ENCODE measurements at places on chromosomes 12 and 14. TPM values are rescaled to one million over a fixed set of nuclear protein-coding genes. Genes with fewer than 3 reads are reported as not detected.

The MIP gene
- total RNA-seq, result not detected

The CATSPERB gene
- total RNA-seq, result 0.46 TPM

The KRT75 gene
- total RNA-seq, result not detected

GRCh38 chr12:48572326-48572725 is 2.5 kb upstream of the LALBA start:
- DNase-seq, result no peak
- peaks cover 1% of the 10 kb centered on the region for H3K4me1 ChIP-seq
- H3K27me3 ChIP-seq, result peaks cover 11% of the 10 kb centered on the region
- H3K36me3 ChIP-seq, result no peaks in the 10 kb centered on the region
- no peak overlapping the region for H3K4me3 ChIP-seq

- H3K36me3 ChIP-seq, result no peaks in the 10 kb centered on the region
- H3K4me3 ChIP-seq, result no peak overlapping the region
- H3K27me3 ChIP-seq, result no peaks in the 10 kb centered on the region
These were observed 47.8 kb upstream of the MYF6 start for GRCh38 chr12:80659512-80660063.

DNA sequence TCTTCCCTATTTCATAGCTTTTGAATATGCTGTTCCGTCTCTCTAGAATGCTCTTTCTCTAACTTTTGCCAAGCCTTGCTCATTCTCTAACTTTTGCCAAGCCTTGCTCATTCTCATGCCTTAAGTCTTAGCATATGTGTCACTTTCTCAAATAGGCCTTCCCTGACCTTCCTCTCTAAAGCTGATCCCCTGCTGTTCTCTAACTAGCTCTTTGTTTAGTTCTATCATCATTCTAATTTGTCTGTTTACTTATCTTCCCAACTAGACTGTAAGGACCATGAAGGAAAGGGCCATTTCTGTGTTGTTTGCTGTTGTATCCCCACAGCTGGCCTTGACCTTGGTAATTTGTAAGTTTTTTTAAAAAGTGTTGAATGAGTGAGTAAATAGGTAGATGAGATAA is 71.1 kb downstream of the ZNF641 start:
- peaks cover 9% of the 10 kb centered on the region for H3K27me3 ChIP-seq
- no peak overlapping the region for H3K27ac ChIP-seq
- no peak for DNase-seq
- H3K36me3 ChIP-seq, result no peaks in the 10 kb centered on the region
- H3K4me1 ChIP-seq, result no peaks in the 10 kb centered on the region
- no peak overlapping the region for H3K4me3 ChIP-seq

GRCh38 chr12:2332236-2332635 is 279.4 kb downstream of the CACNA1C start:
- H3K4me1 ChIP-seq, result peaks cover 6% of the 10 kb centered on the region
- peaks cover 17% of the 10 kb centered on the region for H3K27me3 ChIP-seq
- DNase-seq, result no peak
- no peak overlapping the region for H3K27ac ChIP-seq

GRCh38 chr12:13241833-13242488 is 45.4 kb downstream of the EMP1 start:
- H3K4me1 ChIP-seq, result no peaks in the 10 kb centered on the region

DNA sequence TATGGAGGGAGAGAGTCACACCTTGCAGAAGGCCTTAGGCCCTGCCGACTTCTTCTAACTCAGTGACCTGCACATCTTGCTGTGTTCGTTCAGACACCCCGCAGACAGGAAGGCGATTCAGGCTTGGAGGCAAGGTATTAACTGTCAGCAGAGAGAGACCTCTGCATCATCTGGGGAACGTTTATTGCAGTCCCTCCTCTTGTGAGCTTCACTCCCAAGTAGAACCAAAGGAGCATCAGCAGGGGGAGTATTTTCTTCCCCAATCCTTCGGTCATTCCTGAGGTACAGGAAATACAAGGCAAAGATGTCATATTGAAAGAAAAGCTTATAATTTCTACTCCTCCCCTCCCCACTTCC is 217.9 kb downstream of the CRADD start:
- peaks cover 1% of the 10 kb centered on the region for H3K27me3 ChIP-seq
- peaks cover 35% of the 10 kb centered on the region for H3K4me1 ChIP-seq
- DNase-seq, result no peak
- H3K4me3 ChIP-seq, result no peak overlapping the region

DNA sequence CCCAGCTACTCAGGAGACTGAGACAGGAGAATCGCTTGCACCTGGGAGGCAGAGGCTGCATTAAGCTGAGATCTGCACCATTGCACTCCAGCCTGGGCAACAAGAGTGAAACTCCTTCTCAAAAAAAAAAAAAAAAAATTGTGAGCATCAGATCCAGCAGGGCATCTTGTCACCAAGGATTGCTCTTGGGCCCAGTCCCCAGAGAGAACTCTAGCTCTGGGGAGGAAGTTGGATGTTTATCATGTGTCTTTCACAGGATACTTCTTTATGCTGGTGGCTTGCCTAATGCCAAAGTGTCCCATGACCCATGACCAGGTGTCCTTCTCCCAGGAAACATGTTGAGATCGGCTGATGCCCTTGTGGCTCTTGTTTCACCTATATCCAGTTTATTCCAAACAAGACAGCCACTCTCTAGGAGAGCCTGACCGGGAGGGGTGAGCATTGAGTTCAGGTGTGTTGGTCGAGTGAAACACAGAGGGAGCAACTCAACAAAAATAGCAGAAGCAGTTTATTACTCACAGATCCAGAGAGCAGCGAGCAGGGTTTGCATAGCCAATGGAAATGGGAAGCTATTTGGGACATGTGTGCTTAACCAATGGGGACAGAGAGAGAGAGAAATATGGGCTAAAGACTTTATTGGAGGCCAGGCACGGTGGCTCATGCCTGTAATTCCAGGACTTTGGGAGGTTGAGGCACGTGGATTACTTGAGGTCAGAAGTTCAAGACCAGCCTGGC is 6.6 kb upstream of the TCHP start:
- H3K36me3 ChIP-seq, result no peaks in the 10 kb centered on the region
- no peak overlapping the region for H3K27ac ChIP-seq
- H3K4me3 ChIP-seq, result no peak overlapping the region
- peaks cover 28% of the 10 kb centered on the region for H3K4me1 ChIP-seq
- no peak for DNase-seq

DNA sequence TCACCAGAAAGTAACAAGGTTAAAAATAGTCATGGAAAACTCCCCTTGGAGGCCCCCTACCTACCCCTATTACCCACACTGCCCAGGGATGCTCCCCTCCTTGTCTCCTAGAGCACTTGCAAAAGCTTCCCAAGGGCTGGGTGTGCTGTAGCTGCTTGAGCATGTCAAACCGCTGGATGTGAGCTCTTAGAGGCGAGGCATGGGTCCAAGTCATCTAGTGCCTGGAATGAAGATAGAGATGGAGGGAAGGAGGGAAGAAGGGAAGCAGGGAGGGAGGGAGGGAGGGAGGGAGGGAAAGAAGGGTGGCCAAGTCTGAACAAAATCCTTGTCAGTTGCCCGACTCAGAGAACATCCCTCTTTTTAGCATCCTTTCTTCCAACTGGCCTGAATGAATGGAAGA is 43.1 kb downstream of the LTBP2 start:
- no peak overlapping the region for H3K4me3 ChIP-seq
- no peaks in the 10 kb centered on the region for H3K36me3 ChIP-seq
- DNase-seq, result no peak
- H3K27ac ChIP-seq, result no peak overlapping the region
- peaks cover 16% of the 10 kb centered on the region for H3K27me3 ChIP-seq
- peaks cover 18% of the 10 kb centered on the region for H3K4me1 ChIP-seq

Measured in activated T-helper 2 cell treated with anti-CD3 and anti-CD28 coated beads, Interferon-gamma antibody, Interleukin-2, Interleukin-4, amounts not matched to agents 10 μg/mL and 5 μg/mL and 100 μg/mL, durations not matched to agents 14 hours and 24 hours and 36 hours (primary cell).